DND-41 (cell line): ENCODE measurements at places on chromosomes 7 and 10.
A peak's percentile ranks its signal among the peaks of the same experiment; 100 is the strongest.

- DNase-seq: peak; percentile 45
Measured at GRCh38 chr10:26556748-26557640, 118.9 kb downstream of the APBB1IP start.

DNA sequence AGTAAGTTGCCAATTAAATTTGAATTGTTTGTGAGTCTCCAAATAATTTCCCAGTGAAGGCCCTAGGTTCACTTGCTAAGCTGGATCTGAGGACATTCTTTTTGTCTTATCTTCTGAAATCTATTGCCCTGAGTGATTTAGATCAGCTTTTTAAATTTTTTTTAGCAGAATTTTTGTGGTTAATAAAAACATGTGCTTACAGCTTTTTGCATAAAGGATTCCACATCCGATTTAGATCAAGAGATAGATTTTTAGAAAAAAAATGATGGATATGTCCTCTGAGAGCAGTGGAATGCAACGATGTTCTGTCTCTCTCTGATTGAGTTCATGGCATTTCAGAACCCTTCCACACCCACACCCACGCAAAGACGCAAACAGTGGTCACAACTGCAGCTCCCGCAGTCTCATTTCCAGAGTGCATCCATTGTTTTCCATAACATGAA is 358.8 kb downstream of the SUGCT start:
- DNase-seq: no peak

- peak; percentile 84 for DNase-seq
Measured at GRCh38 chr7:150974468-150975391, 3.4 kb downstream of the KCNH2 start.

DNA sequence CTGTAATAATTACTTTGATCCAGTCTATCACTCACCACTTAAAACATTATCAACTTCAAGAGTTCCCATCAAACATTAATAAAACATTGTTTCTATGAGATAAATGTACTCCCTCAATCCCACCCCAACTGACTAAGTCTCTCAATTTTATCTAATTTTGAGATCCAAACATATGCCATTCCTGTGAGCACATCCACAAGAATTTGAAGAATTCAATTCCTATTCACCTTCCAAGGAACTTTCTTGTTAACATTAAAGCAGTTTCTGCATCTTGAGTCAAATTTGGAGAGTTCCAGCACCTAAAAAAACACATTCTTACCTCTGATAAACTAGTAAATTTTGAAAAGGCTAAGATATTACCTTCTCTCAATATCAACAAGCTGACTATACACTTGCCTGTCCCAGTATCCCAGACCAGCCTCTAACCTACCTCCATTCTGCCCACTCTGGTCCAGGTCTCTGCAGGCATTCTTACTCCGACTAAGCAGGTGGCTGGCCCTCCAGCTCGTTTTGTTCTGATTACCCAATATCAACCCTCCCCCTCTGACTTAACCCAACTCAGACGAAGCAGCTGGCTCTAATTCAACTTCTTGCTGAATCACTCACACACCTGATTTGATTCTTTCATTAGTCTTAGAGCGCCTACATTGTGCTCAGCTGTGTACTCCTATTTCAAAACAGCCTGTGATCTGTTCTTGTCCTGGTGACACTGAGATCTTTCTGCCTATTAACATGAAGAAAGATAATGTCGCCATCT is 275.2 kb downstream of the IPMK start:
- no peak for DNase-seq

DNA sequence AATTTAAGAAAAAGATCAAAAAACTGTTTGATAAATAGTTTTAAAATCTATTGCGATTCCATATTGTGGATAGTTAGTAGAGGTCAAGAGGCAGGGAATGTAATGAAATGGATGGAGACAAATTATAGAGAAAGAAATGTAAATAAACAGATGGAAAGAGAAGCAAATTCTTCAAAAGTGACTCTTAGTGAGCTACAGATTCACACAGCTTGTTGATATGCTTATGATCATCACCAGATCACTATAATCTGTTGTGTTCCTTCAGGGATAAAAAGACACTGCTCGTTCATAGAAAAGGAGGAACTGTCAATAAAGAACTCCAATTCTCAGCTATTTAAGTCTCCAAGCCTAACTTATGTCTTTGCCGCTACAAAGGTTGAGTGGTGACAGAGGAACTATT is 251.4 kb upstream of the SEMA3C start:
- no peak for DNase-seq

GRCh38 chr7:80732630-80733029 is 94.2 kb downstream of the CD36 start:
- DNase-seq: no peak

- no peak for DNase-seq
Measured at GRCh38 chr7:127809261-127809702, 157.3 kb downstream of the SND1 start.

- no peak for DNase-seq
Measured at GRCh38 chr7:234708-235553, 42.6 kb downstream of the FAM20C start.

- DNase-seq: no peak
Measured at GRCh38 chr7:93119191-93119905, 1.6 kb upstream of the SAMD9 start.

DNA sequence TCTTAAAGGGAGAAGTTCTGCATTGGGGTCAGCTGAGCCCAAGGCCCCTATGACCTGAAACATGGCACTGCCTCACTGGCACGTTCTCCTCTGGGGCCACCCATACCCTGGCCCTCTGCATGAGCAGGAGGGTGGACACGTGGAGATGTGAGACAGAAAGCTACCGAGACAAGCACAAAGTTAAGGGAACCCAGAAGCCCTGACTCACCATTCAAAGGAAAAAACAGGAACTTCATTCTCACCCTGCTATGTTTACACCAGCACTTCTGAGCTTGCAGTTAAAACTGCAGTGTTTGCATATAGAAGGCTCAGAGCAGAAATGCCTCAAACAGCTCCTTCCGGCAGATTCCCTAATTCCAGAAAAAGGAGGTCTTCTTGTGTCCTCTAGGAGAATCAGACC is 41.7 kb downstream of the DENND11 start:
- DNase-seq: no peak

DNA sequence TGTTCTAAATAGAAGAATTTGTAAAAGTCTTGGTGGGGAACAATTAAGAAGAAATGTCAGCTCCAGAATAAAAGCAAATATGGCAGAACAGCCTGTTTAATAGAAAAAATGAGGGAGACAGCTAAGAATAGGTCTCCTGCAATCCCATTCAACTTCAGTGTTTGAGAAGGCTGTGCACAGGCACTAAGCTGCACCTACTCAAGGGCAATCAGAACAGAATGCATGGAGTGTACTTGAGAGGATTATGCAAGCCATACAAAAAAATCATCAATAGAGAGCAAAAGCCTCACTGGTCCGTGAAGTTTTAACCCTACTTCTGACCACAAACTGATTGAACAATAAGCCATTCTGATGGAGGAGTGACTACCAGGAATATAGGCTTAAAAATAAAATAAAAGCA is 690.7 kb upstream of the PCDH15 start:
- no peak for DNase-seq

- peak; percentile 58 for DNase-seq
Measured at GRCh38 chr10:1462032-1462431, 275.3 kb downstream of the ADARB2 start.
